ENCODE measurements at places on chromosomes 7 and 10. TPM values are rescaled to one million over a fixed set of nuclear protein-coding genes. Genes with fewer than 3 reads are reported as not detected.

DNA sequence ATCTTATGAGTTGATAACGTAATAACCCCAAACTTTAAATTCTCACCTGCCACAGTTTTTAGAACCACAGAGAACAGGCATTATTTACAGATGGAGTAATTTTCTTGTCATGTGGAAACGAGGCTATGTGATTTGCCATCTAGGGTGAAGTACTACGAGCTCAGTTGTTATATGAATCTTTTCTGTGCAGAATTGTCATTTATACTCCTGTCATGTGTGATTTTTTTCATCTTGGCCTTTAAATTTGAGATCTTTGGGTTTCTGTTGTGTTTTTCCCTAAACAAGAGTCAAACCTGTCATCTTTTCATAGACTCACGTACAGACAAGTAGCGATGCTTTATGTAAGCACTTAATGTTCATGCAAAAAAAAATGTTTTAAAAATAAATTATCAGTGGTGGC is 153.7 kb upstream of the TAC1 start:
- DNase-seq, result no peak

The CDHR1 gene
- total RNA-seq, result 17.4 TPM

GRCh38 chr10:55837273-55837672 is 523.8 kb downstream of the ZWINT start:
- DNase-seq, result no peak

DNA sequence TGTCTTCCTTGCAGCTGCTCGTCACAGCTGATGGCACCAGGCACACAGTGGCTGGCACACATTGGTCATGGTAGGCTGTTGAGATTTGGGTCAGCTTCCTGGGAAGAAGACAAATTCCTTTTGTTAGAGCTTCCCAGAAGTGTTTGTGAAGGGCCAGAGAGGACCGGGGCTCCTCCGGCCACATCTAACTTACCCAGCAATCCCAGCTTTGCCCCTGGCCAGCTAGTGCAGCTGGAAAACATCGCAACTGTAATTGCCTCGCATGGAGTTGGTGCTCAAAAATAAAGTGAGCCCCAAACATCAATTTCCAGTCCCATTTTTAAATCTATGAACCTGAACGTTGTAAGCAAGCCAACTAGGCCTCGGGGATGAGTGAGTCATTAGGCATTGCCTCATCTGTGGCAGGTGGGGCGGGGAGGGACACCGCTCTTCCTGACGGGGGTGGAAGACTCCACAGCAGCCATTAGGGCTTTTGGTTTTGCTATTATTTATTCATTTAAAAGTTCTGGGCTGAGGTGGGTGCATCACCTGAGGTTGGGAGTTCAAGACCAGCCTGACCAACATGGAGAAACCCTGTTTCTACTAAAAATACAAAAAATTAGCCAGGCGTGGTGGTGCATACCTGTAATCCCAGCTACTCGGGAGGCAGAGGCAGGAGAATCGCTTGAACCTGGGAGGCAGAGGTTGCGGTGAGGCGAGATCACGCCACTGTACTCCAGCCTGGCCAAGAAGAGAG is 12.4 kb downstream of the CPA5 start:
- DNase-seq, result peak; percentile 70

The OGDHL gene
- total RNA-seq, result 75.8 TPM

GRCh38 chr7:138873220-138873892 is 75.4 kb upstream of the ATP6V0A4 start:
- DNase-seq, result no peak

- DNase-seq, result peak; percentile 10
Observed at GRCh38 chr10:28151636-28152035, 151.2 kb downstream of the MPP7 start.

DNA sequence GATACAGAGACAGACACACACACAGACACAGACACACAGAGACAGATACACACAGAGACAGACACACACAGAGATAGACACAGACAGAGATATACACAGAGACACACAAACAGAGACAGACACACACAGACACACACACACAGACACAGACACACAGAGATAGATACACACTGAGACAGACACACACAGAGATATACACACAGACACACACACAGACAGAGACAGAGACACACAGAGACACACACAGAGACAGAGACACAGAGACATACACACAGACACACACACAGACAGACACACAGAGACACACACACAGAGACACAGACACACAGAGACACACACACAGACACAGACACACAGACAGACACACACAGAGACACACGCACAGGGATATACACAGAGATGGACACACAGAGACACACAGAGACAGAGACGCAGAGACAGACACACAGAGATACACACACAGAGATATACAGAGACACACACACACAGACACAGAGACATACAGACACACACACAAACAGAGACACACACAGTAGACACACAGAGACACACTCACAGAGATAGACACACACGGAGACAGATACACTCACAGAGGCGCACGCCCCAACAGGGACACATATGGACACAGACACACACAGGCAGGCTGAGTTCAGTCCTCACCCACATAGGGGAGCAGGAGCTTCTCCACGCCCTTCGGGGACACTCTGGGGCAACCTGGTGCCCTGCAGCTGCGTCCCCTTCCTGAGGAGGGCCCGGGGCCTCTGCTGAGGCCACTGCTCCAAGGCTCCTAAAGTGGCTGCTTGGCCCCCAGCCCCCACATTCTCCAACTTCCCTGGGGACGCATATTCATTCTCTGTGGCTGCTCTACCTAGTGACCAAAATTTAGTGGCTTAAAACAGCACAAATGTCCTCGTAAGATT is 10.3 kb upstream of the PPP2R2D start:
- DNase-seq, result no peak

The GJD4 gene
- 0.56 TPM for total RNA-seq

DNA sequence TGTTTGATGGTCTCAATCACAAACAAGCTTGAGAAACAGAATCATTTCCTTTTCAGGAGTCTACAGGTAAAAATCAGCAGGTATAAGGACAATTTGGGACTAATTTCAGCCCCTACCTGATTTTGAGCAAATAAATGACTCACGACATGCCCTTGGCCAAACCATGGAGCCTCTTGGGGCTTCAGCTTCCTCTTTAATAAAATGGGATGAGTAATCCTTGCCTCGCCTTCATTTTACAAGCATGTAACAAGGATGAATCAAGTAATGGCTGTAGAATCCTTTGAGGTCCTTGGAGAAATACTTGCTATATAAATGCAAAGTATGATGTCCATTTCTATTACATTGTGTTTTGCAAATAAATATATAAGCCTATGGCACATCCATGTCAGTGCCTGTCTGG is 212.8 kb upstream of the PODXL start:
- no peak for DNase-seq

- no peak for DNase-seq
Observed at GRCh38 chr10:74040200-74041126, 42.5 kb downstream of the VCL start.

- no peak for DNase-seq
Observed at GRCh38 chr10:122446668-122447423, 7.6 kb upstream of the ARMS2 start.

All from dorsolateral prefrontal cortex (tissue), 122 donors.